ENCODE measurements at places on chromosomes 12 and 14. TPM values are rescaled to one million over a fixed set of nuclear protein-coding genes. Genes with fewer than 3 reads are reported as not detected.

Gene KRT73
- not detected for total RNA-seq

DNA sequence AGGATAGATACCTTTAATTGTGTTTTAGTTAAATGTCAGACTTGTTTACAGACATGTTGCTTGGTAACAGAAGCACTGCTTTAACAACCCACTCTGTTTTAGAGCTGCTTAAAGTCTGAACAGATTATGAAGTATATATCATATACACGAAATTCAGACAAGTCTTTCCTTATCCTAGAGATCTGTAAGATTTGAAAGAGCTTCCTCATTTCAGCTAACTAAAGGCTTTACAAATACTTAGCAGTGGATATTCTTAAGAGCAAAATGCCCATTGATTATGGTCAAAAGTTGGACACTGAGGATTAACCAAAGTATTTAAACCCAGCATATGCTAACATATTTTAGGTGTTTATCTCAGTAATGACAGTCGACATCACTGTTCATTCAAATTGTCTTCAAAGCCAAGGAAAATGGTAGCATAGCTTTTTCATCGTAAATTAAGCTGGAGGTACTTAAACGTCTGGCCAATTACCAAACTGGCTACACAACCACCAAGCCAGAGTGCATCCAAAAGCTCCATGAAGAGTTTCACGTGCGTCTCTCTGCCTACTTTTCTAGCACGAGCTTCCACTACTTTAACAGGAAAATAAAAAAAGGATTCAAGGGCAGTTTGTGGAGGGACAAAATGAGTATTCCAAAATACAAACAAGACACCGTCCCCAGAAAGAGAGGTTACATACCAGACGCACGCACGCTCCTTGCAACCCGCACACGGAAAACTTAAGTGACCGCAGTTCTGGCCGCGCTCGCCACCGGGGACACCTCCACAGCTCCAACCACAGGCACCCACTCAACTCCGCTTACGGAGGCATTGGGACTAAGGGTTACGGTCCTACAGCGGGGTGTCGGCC is 565 bp downstream of the CEP83 start:
- no peak for DNase-seq

GRCh38 chr14:45028107-45028626 is 55.7 kb upstream of the PRPF39 start:
- no peak for DNase-seq

GRCh38 chr12:23775208-23775607 is 174.3 kb downstream of the SOX5 start:
- DNase-seq: no peak

DNA sequence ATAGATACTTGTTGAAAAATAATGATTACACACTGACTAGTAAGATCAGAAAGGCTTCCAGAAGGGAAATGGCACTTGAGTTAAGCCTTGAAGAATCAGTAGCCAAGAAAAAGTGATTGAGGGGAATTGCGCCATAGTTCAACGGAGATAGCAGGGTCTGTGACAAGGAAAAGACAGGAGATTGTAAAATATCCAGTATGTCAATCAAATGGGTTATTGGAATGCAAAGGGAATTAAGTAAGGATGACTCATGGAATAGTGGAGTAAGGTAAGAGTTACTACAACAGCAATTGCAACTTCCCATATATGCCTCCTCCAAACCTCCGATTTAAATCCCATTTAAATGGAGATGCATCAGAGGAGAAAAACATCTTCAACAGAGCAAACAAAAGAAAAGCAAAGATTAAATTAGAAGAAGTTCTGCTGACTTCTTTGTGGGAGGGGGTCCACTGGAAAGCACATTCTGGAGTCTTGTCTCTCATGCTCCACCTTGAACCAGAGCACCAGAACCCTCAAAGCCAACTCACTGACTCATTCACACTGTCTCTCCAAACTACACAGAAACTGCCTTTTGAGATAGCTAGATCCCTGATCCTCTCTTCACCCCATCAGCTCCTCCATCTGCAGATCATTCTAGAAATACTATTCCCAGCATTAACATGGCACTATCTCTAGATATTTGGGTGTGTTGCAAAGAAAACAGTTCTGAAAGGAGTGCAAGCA is 138.2 kb downstream of the NUAK1 start:
- no peak for DNase-seq

- no peak for DNase-seq
Observed at GRCh38 chr12:93174473-93174872, 203.3 kb upstream of the NUDT4 start.

All from left lung (tissue), 14 donors.